ENCODE measurements at places on chromosomes 7 and 10.
A peak's percentile ranks its signal among the peaks of the same experiment; 100 is the strongest.

- peak; percentile 12 for DNase-seq
Observed at GRCh38 chr10:95767884-95768556, 12.1 kb downstream of the ENTPD1 start.

- no peak for DNase-seq
Observed at GRCh38 chr7:128108641-128109423, 77.6 kb upstream of the LRRC4 start.

GRCh38 chr7:132492823-132493445, 83.3 kb downstream of the PLXNA4 start:
- no peak for DNase-seq

DNA sequence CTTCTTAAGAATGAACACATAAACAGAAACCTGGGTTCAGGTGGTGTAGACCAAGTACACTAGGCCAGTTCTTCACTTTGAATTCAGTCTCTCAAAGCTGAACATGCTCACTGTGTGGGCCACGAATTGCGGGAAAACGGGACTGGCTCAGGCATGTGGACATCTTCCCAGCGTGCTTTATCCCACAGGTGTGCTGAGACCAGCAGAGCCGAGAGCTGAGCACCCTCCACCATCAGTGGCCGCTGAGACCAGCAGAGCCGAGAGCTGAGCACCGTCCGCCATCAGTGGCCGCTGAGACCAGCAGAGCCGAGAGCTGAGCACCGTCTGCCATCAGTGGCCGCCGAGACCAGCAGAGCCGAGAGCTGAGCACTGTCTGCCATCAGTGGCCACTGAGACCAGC, 265.4 kb downstream of the DNAJB6 start:
- no peak for DNase-seq

- DNase-seq = no peak
Observed at GRCh38 chr10:122336332-122336731, 38.2 kb upstream of the PLEKHA1 start.

- no peak for DNase-seq
Observed at GRCh38 chr10:14667781-14668180, 106.9 kb downstream of the FAM107B start.
